ENCODE measurements at places on chromosomes 13 and 19.

DNA sequence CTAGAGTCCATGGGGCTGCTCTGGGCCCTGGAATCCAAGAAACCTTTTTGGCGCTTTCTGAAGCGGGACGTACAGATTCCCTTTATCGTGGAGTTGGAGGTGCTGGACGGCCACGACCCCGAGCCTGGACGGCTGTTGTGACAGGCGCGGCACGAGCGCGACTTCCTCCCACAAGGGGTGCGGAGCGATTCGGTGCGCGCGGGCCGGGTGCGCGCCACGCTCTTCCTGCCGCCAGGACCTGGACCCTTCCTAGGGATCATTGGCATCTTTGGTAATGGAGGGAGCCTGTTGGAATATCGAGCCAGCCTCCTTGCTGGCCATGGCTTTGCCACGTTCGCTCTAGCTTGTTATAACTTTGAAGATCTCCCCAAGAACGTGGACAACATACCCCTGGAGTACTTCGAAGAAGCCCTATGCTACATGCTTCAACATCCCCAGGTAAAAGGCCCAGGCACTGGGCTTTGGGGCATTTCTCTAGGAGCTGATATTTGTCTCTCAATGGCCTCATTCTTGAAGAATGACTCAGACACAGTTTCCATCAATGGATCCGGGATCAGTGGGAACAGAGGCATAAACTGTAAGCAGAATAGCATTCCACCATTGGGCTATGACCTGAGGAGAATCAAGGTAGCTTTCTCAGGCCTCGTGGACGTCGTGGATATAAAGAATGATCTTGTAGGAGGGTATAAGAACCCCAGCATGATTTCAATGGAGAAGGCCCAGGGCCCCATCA lies 3.5 kb upstream of the ZFP82 start:
- no peaks in the 10 kb centered on the region for H3K36me3 ChIP-seq
- no peak overlapping the region for H3K27ac ChIP-seq
- H3K4me3 ChIP-seq: peak overlapping the region; percentile 60
- peaks cover 8% of the 10 kb centered on the region for H3K4me1 ChIP-seq
- no peaks in the 10 kb centered on the region for H3K27me3 ChIP-seq

DNA sequence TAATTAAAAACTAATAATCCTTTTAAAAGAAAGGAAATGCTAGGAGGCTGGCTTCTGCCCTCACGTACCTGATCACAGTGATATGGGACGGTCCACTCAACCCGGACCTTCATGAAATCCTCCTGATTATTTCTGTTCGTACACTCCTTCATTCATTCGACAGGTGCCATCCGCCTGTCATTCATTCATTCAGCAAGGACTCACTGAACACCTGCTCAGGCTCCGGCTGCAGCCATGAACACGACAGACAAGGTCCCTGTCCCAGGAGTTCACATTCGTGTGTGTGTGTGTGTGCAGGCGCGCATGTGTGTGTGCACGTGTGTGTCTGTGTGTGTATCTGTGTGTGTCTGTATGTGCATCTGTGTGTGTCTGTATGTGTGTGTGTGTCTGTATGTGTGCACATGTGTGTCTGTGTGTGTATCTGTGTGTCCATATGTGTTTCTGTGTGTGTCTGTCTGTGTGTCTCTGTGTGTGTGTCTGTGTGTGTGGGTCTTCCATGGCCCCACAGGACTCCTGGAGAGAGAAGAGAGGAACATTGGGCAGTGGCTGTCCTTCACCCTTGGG lies 28.1 kb upstream of the CCNE1 start:
- no peaks in the 10 kb centered on the region for H3K36me3 ChIP-seq
- H3K4me1 ChIP-seq: no peaks in the 10 kb centered on the region
- DNase-seq: no peak
- no peak overlapping the region for H3K27ac ChIP-seq
- H3K4me3 ChIP-seq: no peak overlapping the region
- no peaks in the 10 kb centered on the region for H3K27me3 ChIP-seq

- peaks cover 19% of the 10 kb centered on the region for H3K4me1 ChIP-seq
- no peak for DNase-seq
- H3K4me3 ChIP-seq: no peak overlapping the region
Observed at GRCh38 chr19:3504735-3505134, 1.4 kb upstream of the FZR1 start.

DNA sequence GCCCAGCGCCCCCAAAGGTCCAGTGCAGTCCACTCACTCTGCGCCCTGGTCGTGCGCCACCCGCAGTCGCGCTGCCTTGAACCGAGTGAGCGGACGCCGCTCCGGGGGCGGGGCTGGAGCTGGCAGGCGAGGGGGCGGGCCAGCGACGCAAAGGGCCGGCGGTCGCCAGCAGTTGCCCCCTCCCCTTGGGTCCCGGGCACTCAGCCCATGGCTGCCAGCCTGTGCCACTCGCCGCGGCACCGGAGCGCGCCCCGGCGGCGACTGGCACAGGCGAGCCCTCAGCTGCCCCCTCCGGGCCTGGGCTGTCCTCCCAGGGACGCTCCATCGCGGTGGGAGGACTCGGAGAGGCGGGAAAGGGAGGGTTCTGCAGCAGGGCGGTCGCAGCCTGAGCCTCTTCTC lies at the start of gene S1PR5:
Gene S1PR5, minus strand, starts transcription at position 87 of the 399 bp plus-strand sequence. CDS start 2,436 bp downstream, outside the sequence.
- H3K4me3 ChIP-seq: peak within 1 kb of the TSS; percentile 52
- H3K27ac ChIP-seq: no peak within 1 kb of the TSS
- DNase-seq: no peak
- no peaks in the 10 kb centered on the region for H3K4me1 ChIP-seq

- peak overlapping the region; percentile 97 for H3K4me3 ChIP-seq
- peaks cover 50% of the 10 kb centered on the region for H3K4me1 ChIP-seq
- peak overlapping the region; percentile 93 for H3K27ac ChIP-seq
Observed at GRCh38 chr19:15419413-15420025, 731 bp upstream of the AKAP8L start.

DNA sequence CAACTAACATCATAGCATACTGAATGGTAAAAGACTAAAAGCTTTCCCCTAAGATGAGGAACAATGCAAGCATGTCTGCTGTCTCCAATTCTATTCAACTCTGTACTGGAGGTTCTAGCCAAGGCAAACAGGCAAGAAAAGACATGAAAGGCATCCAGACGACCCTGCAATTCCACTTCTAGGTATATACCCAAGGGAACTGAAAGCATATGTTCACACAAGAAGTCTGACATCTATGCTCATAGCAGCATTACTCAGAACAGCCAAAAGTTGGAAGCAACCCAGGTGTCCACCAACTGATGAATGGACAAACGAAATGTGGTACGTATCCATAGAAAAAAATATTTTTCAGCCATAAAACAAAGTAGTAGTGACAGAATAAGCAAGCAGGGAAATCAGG lies 39.1 kb downstream of the PEPD start:
- H3K27ac ChIP-seq: no peak overlapping the region
- no peaks in the 10 kb centered on the region for H3K27me3 ChIP-seq
- no peak for DNase-seq
- no peak overlapping the region for H3K4me3 ChIP-seq
- H3K4me1 ChIP-seq: peaks cover 12% of the 10 kb centered on the region
